ENCODE measurements at places on chromosomes 11 and 22. TPM values are rescaled to one million over a fixed set of nuclear protein-coding genes. Genes with fewer than 3 reads are reported as not detected.

BID gene
- 36.3 TPM for total RNA-seq

OR52N4 gene
- total RNA-seq = not detected

SCGB2A2 gene
- not detected for total RNA-seq

FAM227A gene
- total RNA-seq = 0.25 TPM

AMBRA1 gene
- 40.0 TPM for total RNA-seq

JAML gene
- 17.2 TPM for total RNA-seq

OSBP2 gene
- total RNA-seq = 3.7 TPM

KRTAP5-11 gene
- total RNA-seq = not detected

RFPL3 gene
- not detected for total RNA-seq

HSPB2 gene
- not detected for total RNA-seq

SCN3B gene
- 3.2 TPM for total RNA-seq

PANX3 gene
- total RNA-seq = not detected

ALX4 gene
- not detected for total RNA-seq

OR5A1 gene
- total RNA-seq = not detected

MUC5AC gene
- not detected for total RNA-seq

OR8D1 gene
- total RNA-seq = not detected

SLC22A8 gene
- total RNA-seq = not detected

SLC22A6 gene
- total RNA-seq = not detected

P2RX6 gene
- 1.7 TPM for total RNA-seq

ART1 gene
- total RNA-seq = not detected

EIF4G2 gene
- 368 TPM for total RNA-seq

IRF7 gene
- total RNA-seq = 18.9 TPM

OR2AT4 gene
- not detected for total RNA-seq

FGF3 gene
- total RNA-seq = not detected

NOX4 gene
- 9.8 TPM for total RNA-seq

CABP7 gene
- total RNA-seq = not detected

KRTAP5-1 gene
- not detected for total RNA-seq

NAV2 gene
- 25.3 TPM for total RNA-seq

FOLR2 gene
- total RNA-seq = 19.4 TPM

PTPRJ gene
- 4.7 TPM for total RNA-seq

PRODH gene
- 17.4 TPM for total RNA-seq

CCDC88B gene
- total RNA-seq = 7.9 TPM

DTX4 gene
- total RNA-seq = 8.1 TPM

BRSK2 gene
- total RNA-seq = 3.9 TPM

CYB561A3 gene
- total RNA-seq = 26.5 TPM

MS4A2 gene
- 10.3 TPM for total RNA-seq

RAG1 gene
- total RNA-seq = 0.25 TPM

RFPL1 gene
- total RNA-seq = not detected

Data from vagina (tissue), 2 donors.